ENCODE measurements at places on chromosomes 2 and 18. TPM values are rescaled to one million over a fixed set of nuclear protein-coding genes. Genes with fewer than 3 reads are reported as not detected.

Gene POTEC
- total RNA-seq: not detected

Gene PLCD4
- total RNA-seq: 0.74 TPM

Gene MGAT5
- total RNA-seq: 37.7 TPM

Gene LRRC30
- not detected for total RNA-seq

Gene ANTXR1
- total RNA-seq: 36.1 TPM

Gene GALNT1
- total RNA-seq: 68.2 TPM

Gene PCARE
- not detected for total RNA-seq

GRCh38 chr2:19231625-19232024 lies 126.8 kb downstream of the OSR1 start:
- DNase-seq: no peak

DNA sequence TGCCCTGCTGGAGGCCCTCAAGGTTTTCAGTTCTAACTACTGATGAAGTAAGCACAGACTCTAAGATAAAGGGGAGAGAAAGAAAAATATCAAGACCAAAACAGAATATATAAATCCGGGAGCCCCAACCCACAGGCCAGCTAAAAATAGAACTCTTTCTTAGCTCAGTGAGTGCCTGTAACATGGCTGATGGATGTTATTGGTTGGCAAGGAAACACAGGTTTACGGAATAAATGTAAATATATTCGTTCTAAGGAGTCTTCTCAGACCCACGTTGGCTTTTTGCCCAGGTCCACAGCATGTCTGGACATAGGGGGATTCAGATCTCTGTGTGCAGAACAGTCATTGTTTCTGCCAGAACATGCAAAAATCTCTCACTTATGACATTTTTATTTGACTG lies 139.0 kb upstream of the SERPINE2 start:
- DNase-seq: no peak

GRCh38 chr2:103364177-103364576 lies 602.3 kb downstream of the TMEM182 start:
- no peak for DNase-seq

DNA sequence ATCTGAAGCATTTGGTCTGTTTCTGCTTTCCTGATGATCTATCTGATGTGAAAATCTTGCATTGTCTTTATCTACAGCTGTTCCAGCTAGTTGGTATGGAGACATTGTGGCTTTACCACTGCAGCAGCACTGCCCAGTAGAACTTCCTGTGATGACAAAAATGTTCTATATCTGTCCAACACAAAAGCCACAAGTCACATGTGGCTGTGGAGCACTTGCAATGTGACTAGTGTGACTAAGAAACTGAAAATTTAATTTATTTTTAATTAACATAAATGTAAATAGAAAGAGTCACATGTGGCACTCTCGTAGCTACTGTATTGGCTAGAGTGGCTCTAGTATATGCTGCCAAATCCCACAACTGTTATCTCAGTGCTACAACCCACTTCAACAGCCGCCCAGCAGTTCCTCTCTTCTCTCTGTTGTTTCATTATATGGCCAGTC lies 425.7 kb downstream of the SETBP1 start:
- DNase-seq: no peak

DNA sequence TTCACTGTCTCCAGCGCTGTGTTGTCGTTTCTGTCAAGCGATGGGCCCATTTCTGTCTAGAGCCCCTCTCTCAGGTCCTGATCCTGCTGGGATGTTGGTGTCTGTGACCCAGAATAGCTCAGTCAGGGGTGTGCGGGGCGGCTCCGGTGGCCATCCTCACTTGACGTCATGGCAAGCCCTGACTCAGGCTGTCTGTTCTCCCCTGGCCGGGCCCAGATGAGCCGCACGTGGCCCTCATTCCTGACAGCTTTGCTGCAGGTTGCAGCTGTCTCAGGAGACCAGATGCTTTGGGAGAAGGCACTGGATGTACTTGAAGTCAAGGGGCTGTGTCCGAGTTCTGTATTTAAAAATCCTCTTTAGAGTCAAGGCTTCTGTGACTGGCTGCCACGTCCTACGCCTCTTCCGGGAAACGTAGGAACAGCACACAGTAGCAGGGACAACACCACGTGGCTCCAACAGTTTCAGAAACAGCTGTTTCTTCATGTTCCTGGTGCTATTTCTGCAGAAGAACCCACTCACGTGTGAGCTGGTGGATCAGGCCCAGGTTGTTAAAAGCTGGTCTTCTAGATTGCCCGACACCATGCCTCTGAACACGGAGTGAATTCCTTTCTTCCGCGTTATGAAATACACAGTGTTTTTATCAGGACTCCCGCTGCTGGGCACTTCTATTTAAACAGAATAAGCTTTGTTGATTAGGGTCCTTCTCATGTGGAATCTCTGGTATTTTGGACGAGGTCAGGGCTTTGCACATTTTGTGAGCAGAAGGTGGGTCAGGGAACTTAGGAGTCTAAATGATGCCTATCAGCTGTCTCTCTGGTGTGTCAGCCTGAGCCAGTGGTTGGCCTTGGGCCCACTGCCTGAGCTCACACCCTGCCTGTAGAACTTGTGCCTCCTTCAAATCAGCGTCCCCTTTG lies 28.3 kb upstream of the NTSR2 start:
- peak; percentile 64 for DNase-seq

DNA sequence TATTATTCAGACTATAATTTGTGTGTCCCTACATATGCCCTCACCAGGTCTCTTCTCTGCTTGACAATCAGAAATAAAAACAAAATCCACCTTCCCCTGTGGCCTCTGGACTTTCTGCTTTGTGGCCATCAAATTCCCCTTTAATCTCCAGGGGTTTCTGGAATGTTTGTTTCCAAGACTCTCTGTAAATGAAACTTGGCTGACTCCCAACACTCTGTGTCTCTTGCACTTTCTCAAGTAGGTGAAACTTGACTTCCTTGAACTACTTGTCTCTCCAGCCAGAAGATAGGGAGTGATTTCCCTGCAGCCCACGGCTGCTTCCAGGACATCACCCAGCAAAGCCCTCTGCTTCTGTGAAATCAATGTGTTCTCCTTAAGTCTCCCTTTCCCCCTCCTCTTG lies 54.1 kb upstream of the AQP4 start:
- no peak for DNase-seq

- DNase-seq: peak; percentile 48
Measured at GRCh38 chr2:149733936-149734685, 146.5 kb upstream of the MMADHC start.

DNA sequence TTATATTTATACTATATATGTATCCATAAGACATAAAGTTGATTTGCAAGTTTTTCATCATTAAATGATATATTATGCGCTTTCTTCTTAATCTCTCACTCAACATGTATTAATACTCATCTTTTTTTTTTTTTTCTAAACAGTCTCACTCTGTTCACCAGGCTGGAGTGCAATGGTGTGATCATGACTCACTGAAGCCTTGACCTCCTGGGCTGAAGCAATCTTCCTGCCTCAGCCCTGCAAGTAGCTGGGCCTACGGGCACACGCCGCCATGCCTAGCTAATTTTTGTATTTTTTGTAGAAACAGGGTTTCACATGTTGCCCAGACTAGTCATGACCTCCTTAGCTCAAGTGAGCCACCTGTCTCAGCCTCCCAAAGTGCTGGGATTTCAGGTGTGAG lies 51.4 kb upstream of the MAP4K3 start:
- DNase-seq: peak; percentile 80

GRCh38 chr2:208620487-208620978 lies 213.9 kb downstream of the PTH2R start:
- DNase-seq: no peak

DNA sequence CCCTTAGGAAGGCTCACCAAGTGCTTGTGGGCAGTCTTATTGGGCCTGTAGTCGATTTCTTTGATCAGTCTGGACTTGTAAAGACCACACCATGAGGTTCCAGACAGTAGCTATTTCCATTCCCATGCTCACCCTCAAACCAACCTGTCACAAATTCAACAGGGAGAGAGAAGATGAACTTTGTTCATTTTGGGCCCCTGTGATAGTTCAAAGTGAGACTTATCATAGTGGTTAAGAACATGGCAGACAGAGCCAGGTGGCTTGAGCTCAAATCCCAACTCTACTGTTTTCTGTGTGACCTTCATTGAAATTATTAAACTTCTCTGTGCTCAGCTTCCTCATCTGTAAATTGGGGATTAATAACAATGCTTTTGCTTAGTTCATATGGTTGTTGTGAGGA lies 53.9 kb upstream of the CTLA4 start:
- DNase-seq: no peak

DNA sequence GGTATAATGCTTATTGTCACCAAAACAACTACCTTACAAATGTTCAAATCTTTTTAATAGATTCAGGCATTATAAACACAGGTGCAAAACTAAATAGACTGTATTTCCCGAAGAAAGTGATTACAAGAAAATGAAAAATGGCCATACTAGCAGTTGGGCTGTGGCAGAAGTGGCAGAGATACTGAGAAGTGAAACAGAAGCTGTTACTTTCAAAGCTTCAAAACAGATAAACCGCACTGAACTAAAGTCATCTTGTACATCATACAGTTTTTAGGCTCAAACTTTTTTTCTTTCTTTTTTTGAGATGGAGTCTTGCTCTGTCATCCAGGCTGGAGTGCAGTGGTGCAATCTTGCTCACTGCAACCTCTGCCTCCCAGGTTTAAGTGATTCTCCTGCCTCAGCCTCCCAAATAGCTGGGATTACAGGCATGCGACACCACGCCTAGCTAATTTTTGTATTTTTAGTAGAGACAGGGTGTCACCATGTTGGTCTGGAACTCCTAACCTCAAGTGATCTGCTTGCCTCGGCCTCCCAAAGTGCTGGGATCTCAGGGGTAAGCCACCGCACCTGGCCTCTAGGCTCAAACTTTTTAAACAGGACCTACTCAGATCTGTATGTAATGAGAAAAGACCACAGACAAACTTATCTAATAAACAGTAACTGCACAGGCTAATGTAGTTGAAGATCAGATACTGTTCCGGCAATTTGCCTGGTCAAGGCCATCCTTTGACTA lies 77.9 kb upstream of the SATB2 start:
- no peak for DNase-seq

GRCh38 chr18:23994361-23994902 lies 20.1 kb upstream of the TTC39C start:
- peak; percentile 80 for DNase-seq

GRCh38 chr2:2226326-2226725 lies 104.7 kb downstream of the MYT1L start:
- DNase-seq: no peak

DNA sequence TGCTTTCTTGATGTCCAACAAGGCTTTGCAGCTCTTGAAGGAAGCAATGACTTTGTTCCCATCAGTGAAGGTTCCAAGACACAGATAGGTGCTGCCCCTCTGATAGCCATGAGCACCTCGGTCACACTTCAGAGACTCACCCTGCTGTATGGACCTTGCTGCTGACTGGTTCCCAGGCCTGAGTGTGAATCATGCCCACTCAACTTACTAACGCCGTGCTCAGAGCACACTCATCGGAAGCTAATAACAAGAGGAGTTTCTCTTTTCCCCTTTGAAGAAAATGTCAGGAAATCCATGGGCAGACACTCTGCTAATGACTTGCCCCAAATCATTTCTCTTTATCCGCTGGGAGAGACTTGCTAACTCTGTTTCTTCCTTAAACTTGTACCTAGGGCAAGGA lies 83.8 kb upstream of the ARL4C start:
- DNase-seq: no peak

All from PC-9 (cell line).